Amniotic stem cell (primary cell): ENCODE measurements at places on chromosomes 5 and 9.

GRCh38 chr9:82404196-82404870, 415.8 kb downstream of the SPATA31D1 start:
- no peak for DNase-seq

- no peak for DNase-seq
These were observed 20.6 kb downstream of the UNC5A start for GRCh38 chr5:176830995-176831423.

DNA sequence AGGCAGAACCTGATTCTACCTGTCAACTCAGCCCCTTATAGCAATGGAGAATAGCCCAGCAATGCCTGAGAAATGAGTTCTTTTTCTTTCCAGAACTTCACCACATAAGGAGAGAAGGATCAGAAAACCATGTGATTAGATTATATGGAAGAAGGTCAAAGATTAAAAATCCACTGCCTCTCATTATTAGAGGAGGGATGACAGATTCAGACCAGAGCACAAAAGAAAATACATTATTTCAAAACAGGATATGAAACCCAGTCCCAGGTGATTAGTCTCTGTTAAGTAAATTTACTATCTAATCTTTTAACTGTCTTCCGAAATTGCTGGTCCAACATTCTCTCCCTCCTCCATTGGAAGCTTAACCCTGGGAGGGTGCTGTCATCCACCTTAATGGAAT, 322.4 kb downstream of the SLIT3 start:
- DNase-seq: no peak

GRCh38 chr9:129995409-129996160, 47.4 kb downstream of the FNBP1 start:
- no peak for DNase-seq

GRCh38 chr5:141799507-141800167, 78.6 kb downstream of the PCDH1 start:
- DNase-seq: no peak

DNA sequence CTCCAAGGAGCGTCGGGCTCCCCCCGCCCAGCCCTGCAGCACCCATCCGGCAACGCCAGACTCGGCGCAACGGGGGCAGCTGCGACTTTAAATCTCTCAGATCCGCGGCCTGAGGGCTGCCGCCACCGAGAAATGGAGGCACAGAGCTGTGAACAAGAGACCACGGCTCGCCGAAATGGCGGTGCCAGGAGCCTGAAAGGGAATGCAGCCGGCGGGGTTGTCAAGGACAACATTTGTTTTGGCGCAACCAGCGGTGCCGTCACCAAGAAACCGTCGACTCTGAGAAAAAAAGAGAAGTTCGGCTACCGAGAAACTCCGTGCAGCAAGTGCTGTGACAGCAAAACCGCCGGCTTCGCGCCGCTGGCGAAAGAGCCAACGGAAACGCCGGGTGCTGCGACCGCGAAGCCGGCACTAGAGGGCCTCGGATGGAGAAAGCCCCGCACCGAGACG, 2.1 kb upstream of the ANXA2R start:
- no peak for DNase-seq

GRCh38 chr5:10863763-10864383, 102.8 kb upstream of the DAP start:
- no peak for DNase-seq

GRCh38 chr5:79966448-79966847, 24.6 kb downstream of the MTX3 start:
- no peak for DNase-seq

DNA sequence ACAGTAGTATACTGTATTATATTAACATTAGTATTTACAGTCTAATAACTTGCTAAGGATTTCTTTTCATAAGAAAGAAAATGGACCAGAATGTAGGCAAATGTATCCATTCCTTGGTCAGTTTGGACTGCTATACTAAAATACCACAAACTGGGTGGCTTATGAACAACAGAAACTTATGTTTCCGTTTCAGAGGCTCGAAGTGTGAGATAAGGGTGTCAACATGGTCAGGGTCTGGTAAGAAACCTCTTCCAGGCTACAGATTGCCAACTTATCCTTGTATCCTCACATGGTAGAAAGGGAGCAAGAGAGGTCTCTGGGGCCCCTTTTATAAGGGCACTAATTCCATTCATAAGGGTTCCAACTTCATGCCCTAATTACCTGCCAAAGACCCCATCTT, 9.2 kb upstream of the ESM1 start:
- no peak for DNase-seq

DNA sequence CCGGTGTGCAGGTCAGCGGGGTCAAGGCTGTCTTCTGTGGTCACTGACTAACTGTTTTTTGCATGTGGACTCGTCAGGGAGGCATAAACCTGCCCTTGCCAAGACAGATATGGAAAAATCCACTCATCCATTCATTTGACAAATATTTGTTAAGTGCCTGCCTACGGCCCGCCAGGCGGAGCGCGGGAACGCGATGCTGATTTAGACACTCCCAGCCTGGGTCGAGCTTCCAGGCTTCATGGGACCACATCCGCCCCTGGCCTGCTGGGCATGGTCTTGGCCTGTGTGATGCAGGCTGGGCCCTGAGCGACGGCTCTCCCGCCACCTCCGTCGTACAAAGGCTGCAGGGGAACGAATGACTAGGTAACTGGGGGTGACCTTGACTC, 18.1 kb downstream of the MYMK start:
- no peak for DNase-seq

DNA sequence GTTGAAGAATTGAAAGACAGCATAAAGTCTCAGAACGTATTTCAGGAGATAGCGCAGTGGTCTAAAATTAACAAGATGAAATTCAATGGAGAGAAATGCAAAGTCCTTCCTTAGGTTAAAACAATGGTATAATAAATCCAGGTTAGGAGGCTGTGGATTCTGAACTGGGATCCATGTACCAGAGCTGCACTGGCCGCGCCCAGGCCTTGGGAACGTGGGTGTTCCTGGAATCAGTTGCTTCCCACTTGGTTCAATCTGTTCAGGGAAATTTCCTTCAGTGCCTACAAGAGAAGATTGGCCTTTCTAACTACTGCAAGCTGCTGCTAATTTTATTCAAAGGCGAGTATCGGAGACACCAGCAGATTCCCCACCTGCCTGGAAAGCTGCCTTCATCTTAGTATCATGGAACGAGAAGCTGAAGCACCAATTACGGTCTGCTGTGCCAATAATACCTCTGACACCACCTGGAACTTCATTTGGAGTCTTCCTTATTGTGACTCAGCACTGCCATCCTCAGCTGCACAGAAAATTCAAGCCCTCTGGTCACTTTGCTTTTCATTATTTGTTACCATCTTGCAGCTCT, 14.3 kb upstream of the CTNND2 start:
- DNase-seq: no peak

DNA sequence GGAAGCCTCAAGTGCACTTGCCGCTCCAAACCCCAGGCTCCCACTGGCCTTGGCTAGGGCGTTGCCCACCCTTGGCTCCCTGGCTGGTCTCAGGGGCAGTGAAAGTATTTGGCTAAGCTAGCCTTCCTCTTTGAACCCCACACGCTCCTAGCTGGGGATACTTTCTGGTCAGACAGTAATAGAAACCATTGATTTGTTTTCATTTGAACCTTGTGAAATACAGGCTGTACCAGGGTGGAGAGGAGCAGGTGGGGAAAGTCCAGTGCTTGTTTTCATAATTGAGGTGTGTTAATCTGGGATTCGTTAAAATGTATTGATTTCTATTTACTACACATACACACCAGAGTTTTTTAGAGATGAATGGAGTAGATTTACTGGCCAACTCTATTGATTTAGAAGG, 45.9 kb upstream of the TRMT10B start:
- DNase-seq: no peak

DNA sequence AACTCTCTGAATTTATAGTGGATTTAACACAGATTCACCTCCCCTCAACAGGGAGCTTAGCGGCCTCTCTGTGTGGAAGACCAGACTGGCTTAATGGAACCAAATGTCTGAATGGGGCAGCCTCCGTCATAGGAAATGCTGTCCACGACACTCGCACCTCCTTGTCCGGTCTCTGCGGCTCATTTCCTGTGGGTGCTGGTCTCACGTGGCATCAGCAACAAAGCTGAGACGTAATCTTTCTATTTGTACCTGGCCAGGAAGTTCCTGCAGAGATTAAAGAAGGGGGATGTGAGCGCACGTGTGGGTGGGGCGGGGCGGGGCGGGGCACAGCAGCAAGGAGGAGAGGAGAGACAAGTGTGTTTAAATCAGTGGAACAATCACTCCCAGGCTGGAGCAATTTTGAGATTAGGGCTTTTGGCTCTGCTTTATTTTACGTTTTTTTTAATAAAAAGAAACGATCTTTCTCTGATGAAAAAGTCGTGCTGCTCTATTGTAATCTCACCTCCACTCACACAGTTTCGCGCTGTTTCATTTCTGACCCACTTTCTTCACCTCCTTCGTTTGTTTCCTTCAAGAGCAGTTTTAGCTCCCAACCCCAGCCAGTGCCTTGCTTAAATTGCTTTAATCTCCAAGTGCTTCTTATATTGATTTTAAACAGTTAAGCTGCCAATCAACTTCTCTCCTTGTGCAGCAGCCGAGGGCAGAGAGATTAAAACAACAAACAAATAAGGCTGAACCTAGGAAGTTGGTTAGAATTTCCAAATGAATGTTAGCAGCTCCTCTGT, 132.2 kb upstream of the ASTN2 start:
- no peak for DNase-seq

GRCh38 chr9:124453586-124454191, 3.4 kb downstream of the ADGRD2 start:
- DNase-seq: no peak

DNA sequence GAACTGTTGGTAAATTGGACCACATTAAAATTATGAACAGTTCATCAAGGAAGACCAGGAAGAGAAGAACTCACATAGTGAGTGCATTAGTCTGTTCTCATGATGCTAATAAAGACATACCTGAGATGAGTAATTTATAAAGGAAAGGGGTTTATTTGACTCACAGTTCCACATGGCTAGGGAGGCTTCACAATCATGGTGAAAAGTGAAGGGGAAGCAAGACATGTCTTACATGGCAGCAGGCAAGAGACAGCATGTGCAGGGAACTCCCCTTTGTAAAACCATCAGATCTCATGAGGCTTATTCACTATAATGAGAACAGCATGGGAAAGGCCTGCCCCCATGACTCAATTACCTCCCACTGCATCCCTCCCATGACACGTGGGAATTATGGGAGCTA, 135.9 kb upstream of the MAN2A1 start:
- no peak for DNase-seq

GRCh38 chr9:73437758-73438157, 286.1 kb downstream of the ANXA1 start:
- DNase-seq: no peak

GRCh38 chr5:125109816-125110215, 363.4 kb upstream of the ZNF608 start:
- no peak for DNase-seq

DNA sequence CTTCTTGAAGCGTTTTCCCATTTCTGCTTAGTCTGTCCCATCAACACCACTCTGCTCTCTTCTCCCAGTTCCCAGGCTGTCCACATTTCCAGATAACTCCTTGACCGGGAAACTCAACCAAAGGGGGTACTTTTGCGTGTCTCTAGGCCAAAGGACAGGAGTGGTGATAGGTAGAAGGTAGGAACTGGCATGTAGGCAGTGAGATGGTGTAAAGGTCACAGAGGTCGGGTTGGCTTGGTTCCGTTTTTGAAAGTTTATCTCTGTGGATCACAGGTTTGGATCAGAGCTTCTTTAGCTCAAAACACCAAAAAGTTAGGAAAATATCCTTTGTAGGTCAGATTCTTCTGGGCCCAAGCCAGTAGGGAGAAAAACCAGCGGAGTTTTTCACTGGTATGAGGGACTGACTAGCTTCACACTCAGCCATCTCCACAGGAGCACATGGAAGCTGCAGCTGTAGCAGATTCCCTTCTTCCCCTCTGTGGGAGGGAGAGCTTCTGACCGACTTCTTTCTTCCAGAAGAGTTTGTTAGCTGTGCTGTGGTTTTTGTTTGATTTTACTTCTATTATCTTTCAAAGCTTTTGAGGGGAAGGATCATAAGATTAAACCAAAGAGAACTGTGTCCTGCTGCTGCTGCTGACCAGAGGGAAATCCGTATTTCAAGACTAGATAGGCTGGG, 98.4 kb upstream of the DMRT1 start:
- no peak for DNase-seq

DNA sequence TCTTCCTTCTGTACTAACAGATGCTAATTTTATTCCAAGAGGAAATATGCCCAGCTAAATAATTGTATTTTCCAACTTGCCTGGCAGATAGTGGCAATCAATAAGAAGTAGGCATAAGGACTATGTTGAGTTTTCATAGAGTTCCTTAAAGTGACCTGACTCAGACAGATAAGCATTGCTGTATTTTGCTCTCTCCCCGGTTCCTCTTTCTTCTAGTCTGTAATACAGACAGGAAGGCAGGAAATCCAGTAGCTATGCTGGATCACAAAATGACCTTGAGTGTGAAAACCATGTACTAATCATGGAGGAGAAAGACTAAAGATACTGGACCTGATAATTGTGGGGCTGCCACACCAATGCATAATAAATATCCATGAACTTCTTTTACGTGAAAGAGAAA, 701.7 kb downstream of the CETN3 start:
- no peak for DNase-seq

DNA sequence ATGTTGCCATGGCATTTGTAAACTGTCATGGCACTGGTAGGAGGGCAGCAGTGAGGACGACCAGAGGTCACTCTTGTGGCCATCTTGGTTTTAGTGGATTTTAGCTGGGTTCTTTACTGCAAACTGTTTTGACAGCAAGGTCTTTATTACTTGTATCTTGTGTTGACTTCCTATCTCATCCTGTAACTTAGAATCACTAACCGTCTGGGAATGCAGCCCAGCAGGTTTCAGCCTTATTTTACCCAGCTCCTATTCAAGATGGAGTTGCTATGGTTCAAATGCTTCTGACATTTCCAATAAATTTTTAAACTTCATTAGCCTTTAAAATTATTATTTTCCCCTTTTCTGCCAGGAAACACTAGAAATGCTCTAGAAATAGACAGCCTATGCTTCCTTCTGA, 839.1 kb downstream of the NR2F1-AS1 start:
- DNase-seq: no peak

DNA sequence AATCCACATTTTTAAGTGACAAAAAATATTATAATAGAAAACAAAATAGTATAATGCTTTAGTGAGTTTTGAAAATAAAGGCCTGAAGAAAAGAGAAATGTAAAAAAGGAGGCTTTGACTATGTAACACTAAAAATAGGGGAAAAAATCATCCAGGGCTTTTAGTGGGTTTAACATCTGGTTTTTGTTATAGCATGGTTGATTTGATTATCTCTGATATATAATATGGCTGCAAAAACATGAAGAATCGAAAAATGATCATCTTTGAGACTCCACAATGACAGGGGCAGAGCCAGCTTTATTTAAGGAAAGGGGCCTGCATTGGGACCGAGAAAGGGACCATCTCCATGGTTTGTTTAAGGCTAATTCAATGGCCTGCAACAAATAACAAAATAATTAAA, 393.8 kb downstream of the PLK2 start:
- no peak for DNase-seq
